ENCODE measurements at places on chromosomes 2 and 18.

DNA sequence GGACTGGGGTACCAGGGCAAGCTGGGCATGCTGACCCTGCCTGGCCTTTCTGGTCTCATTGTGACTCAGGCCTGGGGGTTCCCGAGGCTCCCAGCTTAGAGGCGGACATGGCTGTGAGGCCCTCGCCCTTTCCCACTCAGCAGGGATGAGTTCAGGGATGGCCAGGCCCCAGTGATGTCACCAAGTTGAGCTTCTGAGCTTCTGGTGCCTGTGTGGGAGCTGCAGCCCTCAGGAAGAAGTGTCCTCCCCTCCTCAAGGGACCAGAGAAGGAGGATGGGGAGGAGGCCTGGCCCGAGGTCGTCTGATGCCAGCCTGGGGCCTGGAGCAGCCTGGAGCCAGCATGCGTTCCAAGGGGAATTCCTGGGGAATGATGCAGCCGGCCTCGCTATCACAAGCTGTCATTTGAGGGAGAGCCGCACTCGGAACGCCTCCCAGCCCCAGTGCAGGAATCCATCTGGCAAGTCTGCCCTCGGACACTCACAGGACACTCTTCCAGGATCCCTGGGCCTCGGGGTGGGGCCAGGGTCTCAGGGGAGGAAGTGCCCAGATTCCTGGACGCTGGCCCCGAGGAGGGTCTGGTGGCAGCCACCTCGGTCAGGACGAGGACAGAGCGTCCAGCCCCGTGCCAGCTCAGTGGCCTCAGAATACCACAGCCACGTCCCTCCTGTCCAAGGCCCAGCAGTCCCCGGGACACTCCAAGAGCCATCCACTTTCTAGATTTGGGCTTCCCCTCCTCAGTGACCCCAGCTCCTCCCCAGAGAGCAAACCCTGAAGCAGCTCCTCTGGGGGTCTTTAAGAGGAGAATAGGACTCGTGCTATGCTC is 61.2 kb upstream of the GPC1 start:
- peak; percentile 72 for DNase-seq

GRCh38 chr18:63520053-63520685 is 22.0 kb upstream of the SERPINB12 start:
- no peak for DNase-seq

- DNase-seq: no peak
These were observed 447.1 kb upstream of the HS6ST1 start for GRCh38 chr2:128765811-128766210.

GRCh38 chr2:71479261-71479660 is 25.9 kb downstream of the DYSF start:
- no peak for DNase-seq

GRCh38 chr18:50369672-50370071 is 5.2 kb upstream of the SKA1 start:
- no peak for DNase-seq

GRCh38 chr2:199703199-199703598 is 147.8 kb downstream of the FTCDNL1 start:
- DNase-seq: no peak

- no peak for DNase-seq
These were observed 306.0 kb upstream of the ACVR2A start for GRCh38 chr2:147538821-147539220.

- no peak for DNase-seq
These were observed 185.9 kb downstream of the CDH7 start for GRCh38 chr18:65936678-65937077.

GRCh38 chr2:145729993-145730770 is 1210.3 kb upstream of the ZEB2 start:
- no peak for DNase-seq

DNA sequence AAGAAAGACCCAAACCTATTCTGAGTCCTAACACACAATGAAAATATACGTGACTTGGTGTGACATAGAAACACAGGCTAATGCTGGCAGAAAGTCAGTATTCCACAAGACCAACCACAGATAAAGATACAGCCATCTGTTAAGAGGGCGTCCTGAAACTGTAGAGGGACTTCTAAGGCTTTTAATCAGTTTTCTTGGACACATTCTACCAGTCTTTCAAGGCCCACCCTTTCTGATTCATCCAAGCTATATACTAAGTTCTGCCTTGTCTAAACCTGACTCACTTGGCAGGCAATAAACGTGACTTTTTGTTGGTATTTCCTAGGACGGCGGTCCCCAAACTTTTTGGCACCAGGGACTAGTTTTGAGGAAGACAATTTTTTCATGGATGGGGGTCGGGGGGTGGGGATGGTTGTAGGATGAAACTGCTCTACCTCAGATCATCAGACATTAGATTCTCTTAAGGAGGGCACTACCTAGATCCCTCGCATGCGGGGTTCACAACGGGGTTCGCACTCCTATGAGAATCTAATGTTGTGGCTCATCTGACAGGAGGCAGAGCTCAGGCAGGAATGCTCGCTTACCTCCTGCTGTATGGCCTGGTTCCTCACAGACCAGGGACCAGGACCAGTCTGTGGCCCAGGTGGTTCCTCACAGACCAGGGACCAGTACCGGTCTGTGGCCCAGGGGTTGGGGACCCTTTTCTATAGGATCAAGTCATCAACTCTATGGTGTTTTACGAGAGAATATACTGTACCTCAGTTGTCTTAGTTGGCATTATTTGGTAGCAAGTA is 61.4 kb downstream of the SP3 start:
- no peak for DNase-seq

- DNase-seq: no peak
These were observed 49.3 kb upstream of the DNAJC10 start for GRCh38 chr2:182666674-182667314.

- DNase-seq: no peak
These were observed 359.5 kb upstream of the FAM98A start for GRCh38 chr2:33958591-33958990.

GRCh38 chr2:120251880-120252224 is 800 bp upstream of the RALB start:
- DNase-seq: no peak

DNA sequence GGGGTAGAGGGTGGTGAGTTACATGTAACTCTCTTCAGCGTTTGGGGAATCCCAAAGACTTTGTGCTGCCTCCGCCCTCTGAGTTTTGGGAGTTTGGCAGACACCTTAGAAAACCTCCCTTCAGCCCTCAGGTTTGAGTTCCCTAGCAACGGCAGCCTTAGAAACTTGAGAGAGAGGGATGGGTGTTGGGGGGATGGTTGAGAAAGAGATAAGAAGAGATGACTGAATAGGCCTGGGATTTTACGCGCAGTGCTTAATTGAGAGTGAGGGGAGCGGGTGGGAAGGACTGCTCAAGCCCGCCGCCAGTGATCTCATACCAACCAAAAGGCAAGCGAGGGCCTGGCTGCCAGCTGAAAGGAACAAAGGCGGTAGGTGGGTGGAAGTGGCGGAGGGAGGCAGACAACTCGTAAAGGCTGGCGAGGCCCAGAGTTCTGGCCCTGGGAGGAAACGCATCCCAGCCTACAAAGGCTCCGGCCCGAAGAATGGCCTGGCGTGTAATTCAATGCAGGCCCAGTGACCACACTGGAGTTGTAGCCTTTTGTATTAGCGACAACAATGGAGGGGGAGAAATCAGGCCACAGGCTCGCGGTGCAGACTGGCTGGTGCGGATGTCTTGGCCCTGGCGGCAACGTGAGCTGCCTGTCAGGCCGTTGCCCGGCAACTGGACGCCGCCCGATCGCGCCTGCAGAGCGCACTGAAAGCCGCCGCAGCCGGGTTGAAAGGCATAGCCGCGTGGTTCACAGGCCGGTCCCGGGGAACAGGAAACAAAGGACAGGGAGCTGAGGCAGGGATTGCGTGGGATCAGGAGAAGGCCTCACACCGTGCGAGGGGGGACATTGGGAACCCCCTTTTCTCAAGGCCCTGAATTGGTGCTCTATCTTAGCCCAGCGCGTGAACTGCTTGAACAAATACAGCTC is 39.9 kb upstream of the DARS1 start:
- peak; percentile 25 for DNase-seq

DNA sequence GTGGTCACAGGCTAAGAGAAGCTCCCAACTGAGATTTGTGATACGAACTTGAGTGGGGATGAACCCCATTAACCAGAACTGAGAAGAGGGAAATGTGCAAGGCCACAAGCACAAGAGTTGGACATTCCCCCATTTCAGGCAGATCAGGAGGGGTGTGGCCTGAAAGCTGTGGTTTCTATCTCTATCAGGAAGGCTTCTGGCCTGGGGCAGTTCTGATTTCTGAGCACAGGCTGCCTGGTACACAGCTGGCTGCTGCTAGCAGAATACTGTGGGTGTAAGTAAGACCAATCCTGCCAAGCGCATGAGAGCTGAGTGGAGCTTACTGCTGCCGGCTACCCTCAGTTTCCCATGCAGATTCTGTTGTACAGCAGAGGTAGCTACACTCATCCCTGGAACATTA is 484.6 kb downstream of the SATB2 start:
- no peak for DNase-seq

- DNase-seq: no peak
These were observed 34.5 kb downstream of the AGFG1 start for GRCh38 chr2:227506456-227506855.

DNA sequence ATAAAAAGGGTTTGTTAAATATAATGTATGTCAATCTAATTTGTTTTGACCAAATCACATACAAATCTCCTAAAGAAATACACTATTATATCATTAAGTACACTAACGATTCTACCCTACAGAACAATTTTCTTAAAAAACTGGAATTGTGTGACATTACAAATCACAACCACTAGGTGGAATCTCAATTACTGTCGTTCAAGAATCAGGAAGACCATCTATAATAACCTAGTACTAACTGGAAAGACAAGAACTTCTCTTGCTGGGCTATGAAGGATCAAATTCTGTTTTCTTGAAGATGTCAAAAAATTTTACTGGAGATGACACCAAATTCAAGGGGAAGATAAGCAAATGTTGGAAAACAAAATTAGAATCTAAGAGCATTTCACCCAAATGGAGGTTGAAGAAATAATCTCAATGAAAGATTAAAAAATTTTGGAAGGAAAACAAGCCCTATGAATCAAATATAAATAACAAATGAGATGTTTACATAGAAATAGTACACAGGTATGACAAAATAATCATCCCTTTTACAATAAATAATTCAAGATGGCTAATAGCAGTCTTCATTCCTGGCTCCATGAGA is 110.9 kb downstream of the STK39 start:
- DNase-seq: no peak

DNA sequence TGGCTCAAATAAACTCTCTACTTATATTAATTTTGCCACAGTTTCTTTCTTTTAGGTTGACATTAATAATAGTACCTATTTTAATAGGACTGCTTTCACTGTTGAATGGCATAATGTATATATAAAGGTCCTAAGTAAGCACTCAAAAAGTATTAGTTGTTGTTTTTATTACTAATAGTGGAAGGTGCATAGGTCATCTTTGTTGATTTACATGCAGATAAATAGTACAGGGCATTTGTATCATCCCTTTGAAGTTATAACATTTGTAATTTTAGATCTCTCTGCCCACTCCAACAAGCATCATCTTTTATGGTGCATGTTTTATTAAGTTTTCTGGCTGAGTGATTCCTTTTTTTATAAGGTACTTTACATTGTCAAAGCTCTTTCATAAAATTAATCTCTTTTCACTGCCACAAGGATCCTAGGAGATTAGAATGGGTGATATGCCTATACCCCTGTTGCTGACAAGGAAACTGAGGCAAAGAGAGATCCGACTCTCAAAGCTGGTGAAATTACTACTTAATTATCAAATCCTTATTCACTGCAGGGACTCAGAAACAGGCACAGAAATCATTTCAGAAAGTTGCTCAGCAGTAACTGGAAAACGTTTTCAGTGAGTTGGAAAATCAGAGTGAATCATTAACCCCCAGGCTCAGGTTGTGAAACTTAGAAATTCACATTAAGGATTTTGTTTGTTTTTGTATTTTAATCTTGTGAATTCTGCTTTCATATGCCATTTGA is 299.6 kb downstream of the AGPS start:
- no peak for DNase-seq

DNA sequence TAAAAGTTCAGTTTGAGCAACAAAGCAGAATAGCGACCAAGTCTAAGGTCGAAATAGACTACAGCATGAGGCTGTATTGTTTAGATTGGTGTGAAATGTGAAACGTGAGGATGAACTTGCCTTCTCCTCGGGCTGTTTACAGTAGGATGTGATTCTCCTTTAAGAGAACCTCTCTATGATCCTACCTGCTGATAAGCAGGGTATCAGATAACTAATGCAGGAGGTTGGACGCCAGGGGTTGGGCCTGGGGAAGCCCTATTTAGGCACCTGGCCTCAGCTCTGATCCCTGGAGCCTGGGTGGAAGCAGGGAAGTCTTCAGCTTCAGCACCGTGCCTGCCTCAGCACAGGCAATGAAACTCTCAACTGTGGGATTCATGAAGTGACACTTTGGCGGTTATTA is 11.4 kb downstream of the CRYGD start:
- DNase-seq: no peak

- no peak for DNase-seq
These were observed 8.9 kb upstream of the REL start for GRCh38 chr2:60872510-60872928.

DNA sequence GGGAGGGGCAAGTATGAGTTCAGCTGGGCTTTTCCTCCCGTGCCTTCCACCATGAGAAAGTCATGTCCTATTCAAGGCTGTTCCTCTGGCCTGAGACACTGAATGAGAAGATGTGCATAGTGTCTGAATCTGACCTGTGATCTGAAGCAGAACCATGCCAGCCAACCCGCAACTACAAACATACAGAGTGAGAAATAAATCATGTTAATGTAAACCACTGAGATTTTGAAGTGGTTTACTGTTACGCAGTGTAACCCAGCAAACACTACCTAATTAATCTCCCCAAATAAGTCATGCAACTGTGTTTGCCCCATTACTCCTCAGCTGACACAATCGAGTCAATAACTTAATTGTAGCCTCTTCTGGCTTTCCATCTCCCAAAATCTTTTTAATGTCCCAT is 49.2 kb downstream of the METTL4 start:
- no peak for DNase-seq

DNA sequence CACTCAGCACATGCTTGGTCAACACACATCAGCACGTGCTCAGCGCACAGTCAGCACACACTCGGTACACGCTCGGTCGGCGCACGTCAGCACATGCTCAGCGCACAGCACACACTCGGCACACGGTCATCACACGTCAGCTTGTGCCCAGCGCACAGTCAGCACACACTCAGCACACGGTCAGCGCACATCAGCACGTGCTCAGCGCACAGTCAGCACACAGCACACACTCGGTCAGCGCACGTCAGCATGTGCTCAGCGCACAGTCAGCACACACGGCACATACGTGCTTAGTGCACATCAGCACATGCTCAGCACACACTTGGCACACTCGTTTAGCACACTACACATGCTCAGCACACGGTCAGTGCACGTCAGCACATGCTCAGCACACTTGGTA is 49.7 kb upstream of the NFATC1 start:
- no peak for DNase-seq

- DNase-seq: no peak
These were observed 165.3 kb downstream of the ATAD2B start for GRCh38 chr2:23761638-23762037.

DNA sequence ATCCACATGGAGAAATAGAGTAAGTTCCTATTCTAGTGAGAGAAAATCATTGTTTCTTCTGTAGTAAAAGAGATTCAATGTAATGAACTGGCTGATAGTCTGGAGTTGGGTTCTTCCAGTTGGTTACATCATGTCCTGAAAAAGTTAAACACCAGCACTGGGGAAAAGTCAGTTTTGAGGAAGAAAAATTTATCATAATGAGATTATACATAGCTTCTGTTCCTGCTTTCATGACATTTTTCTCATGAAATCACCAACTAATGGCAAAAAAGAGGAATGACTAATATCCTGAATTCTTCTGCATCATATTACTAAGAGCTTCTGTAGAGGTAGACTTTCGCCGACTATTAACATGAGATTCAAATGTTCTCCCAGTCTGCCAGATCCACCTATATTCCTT is 69.2 kb upstream of the SLC9A2 start:
- no peak for DNase-seq

- DNase-seq: no peak
These were observed 19.7 kb downstream of the EVA1A start for GRCh38 chr2:75540994-75541393.

Measured in HFF-Myc (cell line).